Inflammatory macrophage treated with lipopolysaccharide for 4 hours (primary cell): ENCODE measurements at places on chromosomes 4 and X.

GRCh38 chr4:87461281-87461700 is 38.9 kb downstream of the NUDT9 start:
- DNase-seq = no peak

DNA sequence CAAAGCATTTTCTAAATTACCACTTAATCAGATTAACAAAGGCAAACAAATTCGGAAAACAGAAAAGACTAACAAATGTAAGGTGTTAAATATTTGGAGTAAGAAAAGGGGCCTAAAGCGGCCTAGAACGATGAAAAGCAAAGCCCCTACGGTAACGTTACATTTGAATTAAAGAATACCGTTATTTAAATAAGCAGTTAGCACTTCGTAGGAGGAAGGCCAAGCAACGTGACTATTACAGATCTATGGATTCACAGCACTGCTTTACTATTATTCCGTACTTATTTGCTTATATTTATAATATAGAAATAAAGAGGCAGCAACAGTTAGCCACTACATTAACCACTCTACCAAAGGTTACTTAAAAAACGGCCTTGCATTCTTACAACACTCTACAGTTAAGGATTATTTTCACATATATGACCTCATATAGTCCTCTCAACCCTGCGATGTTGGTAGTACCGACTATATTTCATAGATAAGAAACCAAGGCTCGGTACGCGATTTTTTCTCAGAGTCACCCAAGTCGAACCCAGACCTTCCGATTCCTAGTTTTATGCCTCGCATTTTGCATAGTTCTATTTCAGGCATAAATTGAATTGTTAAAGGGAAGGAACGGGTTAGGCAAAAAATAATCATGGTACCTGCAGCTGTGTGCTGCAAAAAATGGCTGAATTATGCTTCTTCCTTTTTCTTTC is 2.9 kb downstream of the KLHL15 start:
- DNase-seq = peak; percentile 32

DNA sequence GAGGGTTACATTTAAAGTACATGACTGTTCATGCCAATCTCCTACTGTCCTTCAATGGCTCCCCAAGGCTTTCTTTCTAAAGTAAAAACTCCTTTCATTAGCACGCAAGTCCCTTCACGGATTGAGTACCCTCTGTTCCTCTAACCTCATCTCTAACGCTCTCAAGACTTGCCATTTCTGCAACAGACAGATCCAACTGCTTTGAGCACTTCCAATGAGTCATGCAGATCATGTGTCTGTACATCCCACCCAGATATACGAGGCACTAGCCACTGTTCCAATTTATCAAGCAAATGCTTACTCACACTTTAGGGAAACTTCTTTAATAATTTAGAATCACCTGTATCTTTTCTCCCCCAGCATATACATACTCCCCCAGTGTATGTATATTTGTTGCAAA is 332.5 kb upstream of the ZFP42 start:
- no peak for DNase-seq

GRCh38 chr4:125985856-125986255 is 671.1 kb downstream of the FAT4 start:
- no peak for DNase-seq

- no peak for DNase-seq
These were observed 118.0 kb upstream of the GIMD1 start for GRCh38 chr4:106486533-106486932.
